ENCODE measurements at places on chromosomes 16 and 17.
A peak's percentile ranks its signal among the peaks of the same experiment; 100 is the strongest.

DNA sequence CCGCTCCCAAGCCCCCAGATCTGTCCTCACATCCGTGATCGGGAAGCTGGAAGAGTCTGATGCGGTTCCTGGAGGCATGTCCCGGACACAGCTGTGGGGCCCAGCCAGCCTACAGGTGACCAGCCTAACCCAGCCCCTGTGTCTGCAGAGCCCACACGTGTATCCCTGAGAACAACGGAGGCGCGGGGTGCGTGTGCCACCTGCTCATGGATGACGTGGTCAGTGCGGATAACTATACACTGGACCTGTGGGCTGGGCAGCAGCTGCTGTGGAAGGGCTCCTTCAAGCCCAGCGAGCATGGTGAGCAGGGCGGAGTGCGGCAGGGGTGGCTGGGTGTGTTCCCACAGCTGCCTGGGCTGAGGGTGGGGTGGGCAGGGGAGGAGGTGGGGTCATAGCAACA lies 30.9 kb downstream of the IL4R start:
- no peak for DNase-seq

- no peak for DNase-seq
These were observed 2.6 kb downstream of the COG4 start for GRCh38 chr16:70520612-70521297.

DNA sequence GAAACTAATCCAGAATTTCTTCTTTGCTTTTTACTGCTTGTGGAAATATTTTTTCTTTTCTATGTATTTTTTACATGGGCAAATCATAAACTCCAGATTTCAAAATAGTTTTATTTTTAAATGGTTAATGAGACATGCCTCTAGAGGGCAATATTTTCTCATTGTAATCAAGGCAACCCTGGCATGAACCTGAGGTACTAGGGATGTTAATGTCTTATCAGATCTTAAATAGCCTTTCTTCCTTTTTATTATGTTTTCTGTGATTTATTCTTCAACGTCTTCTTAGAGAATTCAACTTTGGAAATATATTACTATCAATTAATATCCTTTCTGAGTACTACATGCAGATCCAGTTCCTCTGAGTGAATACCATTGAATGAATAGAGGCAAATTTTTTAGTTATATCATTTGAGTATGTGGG lies 324.7 kb downstream of the BCAS3 start:
- DNase-seq = peak; percentile 54

DNA sequence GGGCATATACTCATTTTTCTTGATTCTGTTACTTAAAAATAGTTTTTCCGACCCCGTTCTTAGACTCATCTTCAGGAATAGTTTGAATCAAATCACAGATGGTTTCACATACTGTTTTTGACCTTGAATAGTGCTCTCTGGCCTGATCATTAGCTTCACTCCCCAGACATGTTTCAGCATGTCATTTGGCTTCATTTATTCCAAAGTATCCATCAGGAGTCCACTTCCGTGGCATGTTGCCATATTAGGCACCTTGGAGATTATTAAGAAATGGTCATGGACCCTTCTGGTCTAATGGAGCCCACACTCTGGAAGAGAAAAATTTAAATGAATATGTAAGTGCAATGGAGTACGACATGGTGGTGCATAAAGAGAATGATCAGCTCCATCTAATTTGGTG lies 222.3 kb downstream of the FTO start:
- DNase-seq = no peak

DNA sequence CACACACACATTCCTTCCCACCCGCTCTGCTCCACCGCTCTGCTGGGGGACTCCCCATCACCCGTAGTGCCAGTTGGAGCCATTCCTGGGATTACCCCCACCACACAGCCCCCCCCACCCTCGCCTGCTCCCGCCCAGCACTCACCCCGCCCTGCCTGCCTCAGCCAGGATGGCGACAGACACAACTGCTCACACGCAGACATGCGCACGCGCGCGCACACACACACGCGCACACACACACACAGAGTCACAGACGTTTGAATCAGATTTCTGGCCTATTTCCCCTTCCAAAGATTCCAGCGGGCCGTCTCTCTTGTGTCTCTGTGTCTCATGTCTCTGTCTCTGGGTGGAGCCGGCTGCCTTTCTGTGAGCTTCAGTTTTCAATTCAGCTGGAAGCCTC lies 4.4 kb downstream of the CACNA1G start:
- no peak for DNase-seq

- DNase-seq = no peak
These were observed 27.8 kb downstream of the MYO15A start for GRCh38 chr17:18136357-18136756.

DNA sequence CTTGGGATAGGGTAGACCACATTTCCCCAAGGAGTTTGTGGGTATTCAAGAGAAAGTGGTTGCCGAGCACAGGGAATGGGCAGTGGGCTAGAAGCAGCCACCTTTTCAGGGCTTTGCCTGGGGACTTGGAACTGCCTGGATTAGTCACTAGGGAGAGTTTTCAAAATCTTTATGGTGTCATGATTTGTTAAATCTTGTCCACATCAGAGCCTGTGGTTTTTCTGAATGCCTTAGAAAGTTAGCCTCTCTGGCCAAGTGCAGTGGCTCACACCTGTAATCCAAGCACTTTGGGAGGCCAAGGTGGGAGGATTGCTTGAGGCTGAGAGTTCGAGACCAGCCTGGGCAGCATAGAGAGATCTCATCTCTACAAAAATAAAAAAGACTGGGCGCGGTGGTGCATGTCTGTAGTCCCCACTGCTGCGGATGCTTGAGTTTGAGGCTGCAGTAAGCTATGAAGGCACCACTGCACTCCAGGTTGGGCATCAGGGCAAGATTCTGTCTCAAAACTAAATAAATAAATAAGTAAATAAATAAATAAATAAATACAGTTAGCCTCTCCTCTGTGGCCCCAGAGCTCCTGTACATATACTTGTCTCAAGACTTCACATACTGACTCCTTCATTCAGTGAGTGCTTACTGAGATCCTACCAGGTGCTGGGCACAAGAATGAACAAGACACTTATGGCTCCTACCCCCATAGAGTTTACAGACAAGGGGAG lies 76.3 kb upstream of the HNF1B start:
- DNase-seq = no peak

DNA sequence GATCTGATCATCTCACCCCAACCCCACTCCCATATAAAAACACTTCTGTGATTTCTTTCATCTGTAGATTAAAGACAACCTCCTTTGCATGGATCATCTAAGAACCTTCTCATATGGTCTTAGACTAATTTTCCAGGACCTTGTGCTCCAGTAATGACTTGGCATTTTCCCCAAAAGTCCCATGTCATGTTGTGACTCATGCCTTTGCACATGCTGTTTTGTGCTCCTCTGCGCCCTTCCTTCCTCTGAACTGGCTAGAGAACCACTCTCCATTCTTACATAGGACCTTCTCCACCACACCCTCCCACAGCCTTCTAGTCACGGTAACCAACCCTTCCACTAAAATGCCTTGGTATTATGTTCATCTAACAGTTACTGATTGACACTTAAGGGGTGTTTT lies 99.5 kb upstream of the AXIN2 start:
- no peak for DNase-seq

GRCh38 chr16:34078691-34079090 lies 619.3 kb downstream of the TP53TG3F start:
- no peak for DNase-seq

DNA sequence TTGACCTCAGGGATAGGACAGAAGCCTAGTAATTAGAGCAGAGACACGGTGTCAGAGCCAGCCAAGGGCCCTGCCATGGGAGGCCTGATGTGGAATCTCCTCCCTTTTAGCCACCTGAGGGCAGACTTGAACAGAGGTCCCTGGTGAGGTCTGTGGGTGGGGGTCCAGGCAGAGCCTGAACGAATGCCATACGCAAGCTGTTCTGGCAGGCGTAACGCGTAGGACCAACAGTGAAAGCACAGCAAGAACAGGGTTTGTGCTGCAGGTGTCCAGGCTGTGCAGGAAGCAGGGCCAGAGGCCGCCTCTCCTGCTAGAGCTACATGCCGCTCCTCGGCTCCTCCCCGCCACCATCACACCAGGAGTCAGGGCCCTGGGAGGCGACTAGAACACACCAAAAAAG lies 81.9 kb upstream of the TBX2 start:
- no peak for DNase-seq

GRCh38 chr17:39612291-39612894 lies 4.7 kb upstream of the NEUROD2 start:
- no peak for DNase-seq

GRCh38 chr17:83061586-83061985 lies 17.8 kb upstream of the METRNL start:
- no peak for DNase-seq

DNA sequence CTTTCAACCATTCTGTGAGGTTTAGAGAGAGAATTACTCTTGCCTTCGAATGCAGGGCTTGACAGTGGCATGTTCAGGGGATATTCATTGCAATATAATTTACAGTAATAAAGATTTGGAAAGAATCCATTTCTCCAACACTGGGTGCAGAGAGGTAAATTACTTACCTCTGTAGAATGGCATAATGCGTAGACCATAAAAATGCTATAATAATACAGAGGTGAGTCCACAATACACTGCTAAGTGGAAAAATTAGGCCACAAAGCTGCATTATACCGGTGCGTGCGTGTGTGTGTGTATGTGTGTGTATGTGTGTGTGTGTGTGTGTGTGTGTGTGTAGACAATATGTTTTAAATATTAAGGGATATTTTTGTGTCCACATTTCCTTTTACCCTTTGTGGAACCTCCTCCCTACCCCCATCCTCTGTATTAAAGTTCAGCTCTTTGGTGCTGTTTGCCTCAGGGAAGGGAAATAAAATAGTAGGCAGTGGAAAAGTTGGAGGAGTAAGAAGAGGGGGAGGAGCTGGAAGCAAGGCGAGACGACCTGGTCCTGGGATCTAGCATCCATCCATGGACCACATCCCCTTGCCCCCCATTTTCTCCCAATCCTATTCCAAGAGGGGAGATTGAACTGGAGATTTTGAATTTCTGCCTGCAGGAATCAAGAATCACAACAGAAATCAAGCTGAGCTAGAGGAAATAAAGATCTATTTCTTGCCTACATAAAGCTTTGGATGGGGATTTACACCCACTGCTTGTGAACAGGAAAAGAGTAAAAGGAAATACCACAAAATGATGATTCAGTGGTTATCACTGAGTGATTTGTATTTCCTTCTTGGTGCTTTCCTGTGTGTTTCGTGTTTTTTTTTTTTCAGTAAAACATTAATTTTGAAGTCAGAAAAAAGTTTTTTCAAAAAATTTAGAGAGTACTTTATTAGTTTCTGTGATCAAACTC lies 124.8 kb downstream of the RGS9 start:
- DNase-seq = no peak

DNA sequence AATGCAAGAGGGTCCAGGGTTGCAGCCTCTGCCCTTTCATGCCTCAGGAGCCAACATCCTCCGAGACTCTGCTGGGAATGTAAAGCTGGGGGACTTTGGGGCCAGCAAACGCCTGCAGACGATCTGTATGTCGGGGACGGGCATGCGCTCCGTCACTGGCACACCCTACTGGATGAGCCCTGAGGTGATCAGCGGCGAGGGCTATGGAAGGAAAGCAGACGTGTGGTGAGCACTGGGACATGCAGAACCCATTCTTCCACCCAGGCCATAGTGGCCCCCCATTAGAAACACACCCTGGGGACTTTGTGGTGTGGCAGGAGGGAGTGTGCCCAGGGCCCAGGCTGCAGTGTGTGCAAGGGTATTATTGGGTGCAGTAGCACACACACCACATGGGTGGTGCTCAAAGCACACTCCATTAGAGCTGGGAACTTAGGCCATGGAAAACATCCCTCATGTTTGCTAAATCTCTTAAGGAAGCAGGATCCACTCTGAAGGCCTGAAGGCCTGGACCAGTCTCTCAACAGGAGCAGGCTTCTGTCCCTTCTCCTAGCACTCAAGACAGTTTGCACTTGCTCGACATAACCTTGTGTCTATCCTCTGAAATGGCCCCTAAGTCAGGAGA lies 7.6 kb downstream of the LIMD2 start:
- no peak for DNase-seq

GRCh38 chr16:69927056-69927757 lies 23.9 kb upstream of the CLEC18A start:
- no peak for DNase-seq

GRCh38 chr17:81238490-81238814 lies 403 bp downstream of the TEPSIN start:
- no peak for DNase-seq

DNA sequence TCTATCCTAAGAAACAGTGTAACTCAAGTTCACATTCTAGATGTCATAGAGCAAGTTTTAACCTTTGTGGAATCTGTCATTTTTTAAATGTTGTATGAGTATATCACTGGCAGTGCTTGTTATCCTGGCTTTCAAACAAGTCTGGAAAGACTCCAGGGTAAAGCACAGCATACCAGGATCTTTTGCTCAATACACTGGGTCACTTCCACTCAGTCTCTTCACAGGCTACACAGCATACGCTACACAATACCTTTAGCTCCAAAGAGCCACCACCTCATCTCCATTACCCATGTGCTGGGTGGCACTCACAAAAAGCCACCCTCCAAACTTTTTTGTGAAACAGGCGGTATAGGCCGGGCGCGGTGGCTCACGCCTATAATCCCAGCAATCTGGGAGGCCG lies 69.5 kb downstream of the PARN start:
- no peak for DNase-seq

DNA sequence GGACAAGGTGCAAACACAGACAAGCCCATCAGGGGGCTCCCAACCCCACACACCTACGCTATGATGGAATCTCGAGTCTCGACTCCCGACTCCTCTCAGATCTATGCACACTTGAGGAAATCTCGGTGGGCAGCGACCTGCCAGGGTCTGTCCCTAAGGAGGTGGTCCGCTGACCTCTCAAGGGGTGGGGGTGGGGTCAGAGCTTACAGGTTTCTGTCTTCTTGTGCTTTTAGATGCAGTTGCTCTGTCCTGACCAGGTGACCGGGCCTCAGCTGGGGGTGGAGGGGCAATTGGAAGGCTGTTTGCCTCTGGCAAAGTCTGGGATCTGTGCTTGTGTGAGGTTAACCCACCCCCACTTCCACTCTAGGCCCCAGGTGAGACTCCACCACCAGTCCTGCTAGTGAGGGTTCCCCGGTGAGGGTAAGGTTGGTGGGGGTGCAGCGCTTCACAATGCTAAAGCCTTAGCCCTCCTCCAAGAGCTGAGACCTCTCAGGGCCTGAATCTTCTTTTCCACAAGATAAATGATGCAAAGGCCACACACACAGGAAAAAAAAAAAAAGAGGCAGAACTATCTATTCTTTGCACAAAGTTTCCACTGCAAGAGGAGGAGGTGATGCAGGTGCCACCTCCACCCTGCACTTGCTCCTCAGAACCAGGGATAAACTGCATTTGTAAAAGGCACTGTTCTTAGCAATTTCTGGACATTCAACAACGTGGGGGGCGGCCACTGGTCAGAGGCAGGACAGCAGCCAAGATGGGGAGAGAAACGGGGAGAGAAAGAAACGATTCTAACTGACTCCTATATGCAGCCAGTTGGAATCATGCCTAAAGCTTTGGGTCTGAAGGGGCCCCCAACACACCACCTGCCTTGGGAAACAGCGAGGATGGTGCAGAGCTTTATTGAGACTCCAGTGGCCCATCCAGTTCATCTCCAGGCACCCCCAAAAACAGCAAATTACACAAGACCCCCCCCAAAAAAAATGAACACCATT lies 4.1 kb downstream of the CISD3 start:
- DNase-seq = peak; percentile 55
